ENCODE measurements at places on chromosomes 4 and X. TPM values are rescaled to one million over a fixed set of nuclear protein-coding genes. Genes with fewer than 3 reads are reported as not detected.

- H3K27me3 ChIP-seq = peaks cover 4% of the 10 kb centered on the region
- peaks cover 6% of the 10 kb centered on the region for H3K4me1 ChIP-seq
- no peak overlapping the region for H3K4me3 ChIP-seq
- no peaks in the 10 kb centered on the region for H3K36me3 ChIP-seq
- H3K27ac ChIP-seq = no peak overlapping the region
Observed at GRCh38 chr4:57425610-57426009, 315.4 kb upstream of the IGFBP7 start.

DNA sequence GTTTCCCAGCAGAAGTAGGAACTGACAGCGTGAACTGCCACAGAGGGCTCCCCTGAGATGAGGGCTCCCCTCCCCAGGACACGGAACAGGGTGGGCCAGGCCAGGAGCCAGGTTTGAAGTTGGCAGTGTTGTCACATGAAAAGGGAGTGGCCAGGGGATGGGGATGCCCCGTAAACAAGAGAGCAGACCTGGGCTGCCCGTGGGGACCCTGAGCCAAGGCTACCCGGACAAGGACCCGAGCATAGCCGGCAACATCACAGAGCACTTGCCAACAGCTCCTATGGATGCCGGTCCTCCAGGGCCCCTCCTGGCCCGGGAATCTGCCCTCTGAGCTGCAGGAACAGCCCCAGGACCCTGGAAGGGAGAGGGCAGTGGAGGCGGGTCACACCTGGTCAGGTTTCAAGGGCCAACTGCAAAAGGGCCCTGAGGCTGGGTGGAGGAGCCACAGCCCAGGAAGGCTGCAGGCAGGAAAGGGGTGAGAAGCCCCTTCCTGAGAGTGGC is 102.1 kb downstream of the CPZ start:
- H3K36me3 ChIP-seq = no peaks in the 10 kb centered on the region
- H3K27ac ChIP-seq = no peak overlapping the region
- H3K27me3 ChIP-seq = no peaks in the 10 kb centered on the region
- no peak for DNase-seq

- no peak overlapping the region for H3K4me3 ChIP-seq
- no peak for DNase-seq
- no peaks in the 10 kb centered on the region for H3K4me1 ChIP-seq
- no peaks in the 10 kb centered on the region for H3K36me3 ChIP-seq
Observed at GRCh38 chr4:95869961-95870500, 30.1 kb downstream of the PDHA2 start.

DNA sequence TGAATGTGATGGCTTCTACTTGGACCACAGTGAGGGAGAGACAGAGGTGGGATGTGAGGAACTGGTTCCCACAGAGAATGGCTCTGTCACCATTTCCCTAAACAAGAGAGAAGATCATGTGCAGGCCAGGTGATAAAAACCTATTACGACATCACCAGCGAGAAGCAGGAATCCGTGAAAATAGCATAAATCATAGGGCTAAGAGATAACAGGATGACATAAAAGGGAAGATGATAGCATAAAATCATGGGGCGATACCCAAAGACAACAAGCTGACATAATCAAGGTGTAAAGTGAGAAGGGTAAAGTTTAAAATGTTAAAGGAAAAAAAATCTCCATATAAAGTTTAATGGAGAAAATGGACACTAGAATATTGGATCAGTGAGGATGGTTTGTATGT is 205.5 kb upstream of the SLIT2 start:
- no peak overlapping the region for H3K27ac ChIP-seq
- no peak for DNase-seq
- H3K36me3 ChIP-seq = no peaks in the 10 kb centered on the region
- no peaks in the 10 kb centered on the region for H3K4me1 ChIP-seq
- H3K27me3 ChIP-seq = no peaks in the 10 kb centered on the region

DNA sequence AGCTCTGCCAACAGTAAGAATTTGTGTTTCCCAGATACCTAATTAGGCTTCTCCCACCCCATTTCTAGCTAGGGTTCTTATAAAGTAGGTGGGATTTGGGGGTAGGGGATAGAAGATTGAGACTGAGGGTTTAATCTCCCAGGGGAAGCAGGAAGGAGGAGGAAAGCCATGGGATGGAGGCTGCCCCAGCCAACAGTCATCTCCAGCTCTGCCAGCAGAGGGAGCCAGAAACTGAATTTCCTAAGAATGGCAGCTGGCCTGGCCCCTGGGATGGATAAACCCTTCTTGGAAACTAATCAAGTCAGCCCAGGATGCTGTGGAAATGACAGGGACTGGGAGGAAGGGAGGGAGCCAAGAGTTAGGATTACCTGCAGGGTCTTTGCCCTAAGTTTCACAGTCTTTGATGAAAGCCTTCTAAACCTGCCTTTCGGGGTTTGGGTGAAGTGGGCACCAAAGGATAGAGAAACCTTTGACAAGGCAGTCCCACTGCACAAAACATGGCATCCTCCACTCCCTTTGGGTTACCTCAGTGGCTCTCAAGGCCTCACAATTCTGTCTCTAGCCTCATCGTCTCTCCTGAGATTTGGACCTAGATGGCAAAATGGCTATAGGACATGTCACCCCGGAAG is 6.7 kb upstream of the ERCC6L start:
- peaks cover 9% of the 10 kb centered on the region for H3K4me1 ChIP-seq
- H3K27ac ChIP-seq = no peak overlapping the region
- peak; percentile 80 for DNase-seq
- no peaks in the 10 kb centered on the region for H3K27me3 ChIP-seq
- no peaks in the 10 kb centered on the region for H3K36me3 ChIP-seq

GRCh38 chrX:51024106-51024696 is 113.7 kb downstream of the BMP15 start:
- no peak for DNase-seq
- H3K27ac ChIP-seq = no peak overlapping the region
- no peaks in the 10 kb centered on the region for H3K36me3 ChIP-seq
- no peaks in the 10 kb centered on the region for H3K4me1 ChIP-seq
- no peaks in the 10 kb centered on the region for H3K27me3 ChIP-seq

- H3K27me3 ChIP-seq = no peaks in the 10 kb centered on the region
- no peak for DNase-seq
- H3K4me3 ChIP-seq = no peak overlapping the region
- H3K36me3 ChIP-seq = no peaks in the 10 kb centered on the region
Observed at GRCh38 chrX:5632887-5633286, 595.8 kb downstream of the NLGN4X start.

DNA sequence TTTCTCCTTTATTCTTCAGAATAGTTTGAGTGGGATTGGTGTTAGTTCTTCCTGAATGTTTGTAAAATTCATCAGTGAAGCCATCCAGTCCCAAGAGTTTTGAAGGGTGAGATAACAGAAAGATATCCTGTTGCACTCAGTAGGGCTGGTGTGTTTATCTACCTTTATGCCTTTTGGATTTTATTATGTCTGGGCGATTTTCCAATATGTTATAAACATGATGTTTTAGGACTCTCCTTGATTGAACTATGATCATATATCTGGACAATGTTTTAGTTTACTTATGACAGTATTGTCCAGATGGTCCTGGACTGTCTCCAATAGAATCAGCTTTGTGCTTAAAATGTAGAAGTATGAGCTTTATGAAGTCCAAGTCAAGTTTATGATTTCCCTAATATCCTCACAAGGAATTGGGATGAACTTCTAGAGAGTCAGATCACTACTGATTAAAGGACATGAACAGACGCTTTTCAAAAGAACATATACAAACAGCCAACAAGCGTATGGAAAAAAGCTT is 77.6 kb upstream of the ITM2A start:
- no peaks in the 10 kb centered on the region for H3K4me1 ChIP-seq
- no peak overlapping the region for H3K4me3 ChIP-seq

DNA sequence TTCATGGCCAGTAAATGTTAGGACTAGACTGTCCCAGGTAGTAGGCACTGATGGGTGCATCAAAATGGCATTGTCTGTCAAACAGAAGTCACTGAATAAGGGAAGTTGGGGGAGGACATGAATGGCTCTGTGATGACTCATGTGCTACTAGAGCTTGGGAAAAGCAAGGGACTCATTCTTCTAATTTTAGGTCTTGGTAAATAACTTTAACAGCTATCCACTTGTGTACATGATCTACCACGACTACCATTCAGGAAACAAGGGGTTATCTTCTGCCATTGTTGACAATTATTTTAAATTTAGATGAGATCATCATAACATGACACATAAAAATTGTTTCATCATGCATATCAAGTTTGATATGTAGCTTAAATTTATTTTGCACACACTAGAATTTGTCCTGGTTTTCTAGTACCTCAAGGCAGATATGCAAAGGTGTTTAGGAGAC is 6.3 kb downstream of the AREG start:
- no peak for DNase-seq
- no peaks in the 10 kb centered on the region for H3K27me3 ChIP-seq
- no peaks in the 10 kb centered on the region for H3K4me1 ChIP-seq
- H3K4me3 ChIP-seq = no peak overlapping the region
- H3K36me3 ChIP-seq = no peaks in the 10 kb centered on the region
- H3K27ac ChIP-seq = no peak overlapping the region

DNA sequence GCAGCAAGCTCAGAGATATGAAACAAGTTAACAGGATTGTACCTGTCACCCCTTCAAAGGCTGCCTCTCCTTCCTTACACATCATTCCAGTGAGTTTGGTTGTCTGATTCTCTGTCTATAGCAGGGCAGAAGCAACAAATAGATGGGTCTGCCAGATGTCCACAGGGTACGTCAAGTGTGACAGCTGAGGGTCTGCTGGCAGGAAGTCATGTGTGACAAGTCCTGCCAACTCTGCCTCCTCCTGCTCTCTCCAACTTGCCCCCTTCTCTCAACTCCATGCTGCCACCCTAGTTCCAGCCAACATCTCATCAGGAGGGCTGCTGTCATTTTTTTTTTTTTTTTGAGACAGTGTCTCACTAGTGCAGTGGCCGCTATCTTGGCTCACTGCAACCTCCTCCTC is 109.2 kb downstream of the NSUN7 start:
- DNase-seq = no peak
- no peaks in the 10 kb centered on the region for H3K36me3 ChIP-seq
- no peaks in the 10 kb centered on the region for H3K27me3 ChIP-seq

DNA sequence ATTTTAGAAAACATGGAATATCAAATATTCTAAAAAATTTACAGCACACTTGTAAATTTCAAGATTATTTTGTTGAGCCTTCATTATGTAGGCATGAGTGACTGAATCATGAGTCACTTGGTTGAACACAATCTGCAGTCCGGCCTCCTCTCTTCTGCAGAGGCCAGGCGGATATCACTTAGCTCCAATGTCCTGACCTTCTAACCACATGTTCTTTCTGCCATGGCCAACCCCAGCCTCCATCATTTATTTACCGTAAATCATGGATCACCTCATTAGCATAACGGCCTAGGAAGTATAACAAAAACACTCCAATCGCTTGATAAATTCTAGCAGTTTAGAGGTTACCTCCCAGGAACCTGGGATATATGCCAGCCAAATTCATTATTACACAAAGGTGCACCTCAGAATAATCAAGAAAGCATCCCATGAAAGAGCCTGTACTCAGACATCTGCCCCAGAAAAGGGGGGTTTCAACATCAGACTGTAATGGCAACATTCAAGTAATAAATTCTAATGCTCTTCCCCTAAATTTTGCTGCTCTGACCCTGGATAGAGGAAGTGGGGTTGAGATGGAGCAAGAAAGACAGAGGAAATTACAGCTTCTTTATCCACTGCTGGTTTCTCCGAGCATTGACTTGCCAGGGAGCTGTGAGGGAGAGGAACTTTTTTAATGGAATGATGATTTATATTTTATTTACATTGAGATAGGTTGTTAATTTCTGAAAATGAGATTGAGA is 2153.6 kb upstream of the AGA start:
- H3K27me3 ChIP-seq = no peaks in the 10 kb centered on the region
- no peak for DNase-seq
- H3K4me3 ChIP-seq = no peak overlapping the region
- H3K36me3 ChIP-seq = no peaks in the 10 kb centered on the region
- no peaks in the 10 kb centered on the region for H3K4me1 ChIP-seq

- no peak overlapping the region for H3K4me3 ChIP-seq
- H3K4me1 ChIP-seq = no peaks in the 10 kb centered on the region
- peak; percentile 72 for DNase-seq
Observed at GRCh38 chr4:602559-602942, 22.8 kb upstream of the PDE6B start.

DNA sequence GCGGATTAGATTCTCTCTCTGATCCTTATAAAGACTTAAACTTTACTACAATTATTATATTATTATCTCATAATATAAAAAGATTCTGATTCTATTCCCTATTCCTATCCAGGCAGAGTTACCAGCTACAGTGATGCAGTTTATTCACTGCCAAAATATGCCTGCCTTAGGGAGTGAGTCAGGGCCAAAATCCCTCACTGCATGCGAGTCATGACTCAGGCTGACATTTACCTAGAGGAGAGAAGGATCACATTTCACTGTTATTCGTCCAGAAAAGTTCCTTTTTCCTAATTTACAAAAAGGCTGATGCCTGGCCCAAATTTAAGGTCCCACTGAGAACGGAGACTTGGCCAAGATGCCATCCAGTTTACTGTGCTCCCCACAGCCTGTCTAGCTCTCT is 168.5 kb upstream of the LDB2 start:
- no peak for DNase-seq
- no peak overlapping the region for H3K27ac ChIP-seq
- H3K36me3 ChIP-seq = no peaks in the 10 kb centered on the region
- H3K4me3 ChIP-seq = no peak overlapping the region
- no peaks in the 10 kb centered on the region for H3K4me1 ChIP-seq

DNA sequence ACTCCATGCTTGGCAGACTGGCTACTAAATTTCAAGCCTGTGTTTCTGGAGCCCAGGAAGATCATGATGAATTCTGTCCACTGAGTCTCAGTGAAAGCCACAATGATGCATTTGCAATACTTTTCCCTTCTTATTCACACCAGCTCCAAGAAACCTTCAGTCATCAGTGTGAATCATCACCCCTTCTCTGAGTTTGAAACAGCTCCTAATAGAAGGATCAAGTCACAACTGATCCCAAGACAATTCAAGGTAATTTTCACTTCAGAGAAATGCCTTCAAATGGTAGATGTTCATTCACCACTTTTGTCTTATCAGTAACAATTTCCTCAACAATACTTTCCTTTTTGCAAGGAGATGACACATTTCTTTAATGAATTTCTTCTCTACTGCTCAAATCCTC is 257.4 kb downstream of the NLGN4X start:
- H3K27me3 ChIP-seq = no peaks in the 10 kb centered on the region
- DNase-seq = no peak
- no peaks in the 10 kb centered on the region for H3K4me1 ChIP-seq
- H3K27ac ChIP-seq = no peak overlapping the region
- H3K4me3 ChIP-seq = no peak overlapping the region
- no peaks in the 10 kb centered on the region for H3K36me3 ChIP-seq

DNA sequence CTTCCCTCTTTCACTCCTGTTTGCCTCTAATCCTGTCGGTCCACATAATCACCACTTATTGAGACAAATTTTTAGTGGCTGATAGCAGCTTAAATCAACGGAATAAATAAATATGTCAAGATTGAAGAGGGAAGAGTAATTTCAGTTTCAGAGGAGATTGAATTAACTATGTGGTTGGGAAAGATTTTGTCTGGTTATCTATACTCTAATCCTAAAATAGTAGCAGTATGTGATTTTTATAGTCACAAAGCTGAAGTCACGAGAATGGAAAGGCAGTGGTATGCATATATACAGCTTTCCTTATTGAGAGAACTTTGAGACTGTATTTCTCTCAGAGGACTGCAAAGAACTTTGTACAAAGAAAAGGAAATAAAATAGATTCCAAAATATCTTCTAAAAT is 493.3 kb downstream of the FAT4 start:
- no peaks in the 10 kb centered on the region for H3K27me3 ChIP-seq
- no peak for DNase-seq
- no peaks in the 10 kb centered on the region for H3K36me3 ChIP-seq

BMP3 gene
- total RNA-seq = not detected

All from body of pancreas (tissue), 4 donors.